ENCODE measurements at places on chromosomes 6 and 20. TPM values are rescaled to one million over a fixed set of nuclear protein-coding genes. Genes with fewer than 3 reads are reported as not detected.

GRCh38 chr6:107959392-107959791, 1.4 kb upstream of the SEC63 start:
- no peak for DNase-seq

C6orf120 gene
- 14.0 TPM for total RNA-seq

MROH8 gene
- total RNA-seq = 3.8 TPM

GRCh38 chr6:52724406-52725121, 38.7 kb downstream of the GSTA2 start:
- DNase-seq = peak; percentile 90

GRCh38 chr6:13554929-13555333, 19.5 kb upstream of the SIRT5 start:
- DNase-seq = peak; percentile 60

- no peak for DNase-seq
These were observed 7.0 kb upstream of the DACT2 start for GRCh38 chr6:168326294-168327261.

GRCh38 chr6:114007516-114007915, 36.6 kb upstream of the HDAC2 start:
- no peak for DNase-seq

ARFGEF3 gene
- 0.86 TPM for total RNA-seq

DNA sequence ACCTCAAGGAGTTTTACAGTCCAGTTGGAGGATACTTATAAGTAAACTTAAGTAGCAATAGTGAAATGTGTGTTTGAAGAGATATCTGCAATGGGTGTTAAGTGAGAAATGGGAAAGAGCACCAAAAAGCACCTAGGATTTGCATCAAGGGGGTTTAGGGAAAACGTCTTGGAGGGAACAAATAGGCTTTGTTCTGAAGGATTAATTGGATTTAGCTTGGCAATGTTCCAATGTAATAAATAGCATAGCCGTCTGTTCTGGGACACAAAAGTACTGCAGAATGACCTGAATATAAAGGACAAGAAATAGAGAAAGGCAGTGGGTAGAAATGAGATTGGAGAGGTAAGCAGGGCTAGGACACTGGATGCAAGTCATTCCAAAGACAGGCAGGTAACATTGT, 2.8 kb upstream of the MYO6 start:
- no peak for DNase-seq

GRCh38 chr6:142913511-142914047, 31.4 kb downstream of the HIVEP2 start:
- DNase-seq = no peak

- peak; percentile 83 for DNase-seq
These were observed 6.5 kb downstream of the HELZ2 start for GRCh38 chr20:63567386-63568169.

SLC9A8 gene
- 5.1 TPM for total RNA-seq

DNA sequence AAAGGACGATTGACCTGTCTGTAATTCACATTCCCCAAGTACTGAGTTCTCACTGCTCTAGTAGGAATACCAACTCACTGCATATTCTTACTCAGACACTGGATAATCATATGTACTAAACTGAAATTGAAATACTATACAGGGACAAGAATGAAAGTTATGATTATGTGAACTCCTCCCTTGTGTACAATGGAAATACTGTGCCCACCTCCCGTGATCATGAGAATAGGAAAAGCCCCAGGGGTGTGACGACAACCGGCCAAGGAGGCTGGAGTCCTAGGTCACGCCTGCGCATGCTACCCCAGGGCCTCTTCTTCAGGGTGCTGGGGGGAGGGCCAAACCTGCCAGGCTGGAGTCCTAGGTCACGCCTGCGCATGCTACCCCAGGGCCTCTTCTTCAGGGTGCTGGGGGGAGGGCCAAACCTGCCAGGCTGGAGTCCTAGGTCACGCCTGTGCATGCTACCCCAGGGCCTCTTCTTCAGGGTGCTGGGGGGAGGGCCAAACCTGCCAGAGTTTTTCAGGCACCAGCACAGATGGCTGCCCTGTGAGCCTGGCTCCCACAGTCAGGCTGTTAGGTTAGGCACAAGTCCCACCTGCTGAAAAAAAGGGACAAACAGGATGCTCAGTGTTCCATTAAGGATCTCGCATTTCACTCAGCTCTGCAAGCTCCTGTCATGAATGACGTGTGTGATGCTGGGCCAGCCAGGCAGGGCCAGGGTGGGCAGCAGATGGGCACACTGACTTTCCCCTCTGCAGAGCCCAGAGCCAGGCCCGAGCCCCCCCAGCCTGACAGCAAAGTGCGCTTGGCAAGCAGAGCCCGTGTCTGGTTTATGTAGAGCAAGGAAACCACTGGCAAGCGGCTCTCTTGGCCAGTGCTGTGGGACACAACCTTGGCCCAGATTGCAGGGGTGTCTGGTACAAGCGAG, 107.7 kb downstream of the FOXF2 start:
- DNase-seq = peak; percentile 75

All from Right ventricle myocardium superior (tissue), 1 donor.